Kidney (tissue), 22 donors: ENCODE measurements at places on chromosomes 2 and 18.

GRCh38 chr2:61647044-61647443 is 108.9 kb upstream of the XPO1 start:
- no peak for DNase-seq

DNA sequence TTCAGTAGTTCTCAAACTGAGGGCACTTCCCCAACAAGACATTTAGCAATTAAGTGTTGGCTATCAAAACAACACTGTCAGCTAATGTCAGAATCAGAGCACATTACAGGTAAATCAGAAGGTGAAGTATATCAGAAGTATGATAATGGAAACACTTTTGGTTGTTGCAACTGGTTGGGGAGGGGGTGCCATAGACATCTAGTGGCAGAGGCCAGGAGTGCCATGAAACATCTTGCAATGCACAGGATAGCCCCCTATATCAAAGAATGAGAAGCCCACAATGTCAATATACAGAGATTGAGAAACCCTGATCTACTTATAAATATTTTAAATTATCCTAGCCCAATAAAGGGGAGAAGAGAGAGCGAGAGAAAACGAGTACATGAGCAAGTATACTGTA is 4.9 kb upstream of the XPO1 start:
- no peak for DNase-seq

GRCh38 chr2:66435963-66436362 is 1.0 kb downstream of the MEIS1 start:
- DNase-seq = no peak

- peak; percentile 18 for DNase-seq
Measured at GRCh38 chr18:37574113-37574512, 8.5 kb upstream of the CELF4 start.
